ENCODE measurements at places on chromosomes 5 and 9.

DNA sequence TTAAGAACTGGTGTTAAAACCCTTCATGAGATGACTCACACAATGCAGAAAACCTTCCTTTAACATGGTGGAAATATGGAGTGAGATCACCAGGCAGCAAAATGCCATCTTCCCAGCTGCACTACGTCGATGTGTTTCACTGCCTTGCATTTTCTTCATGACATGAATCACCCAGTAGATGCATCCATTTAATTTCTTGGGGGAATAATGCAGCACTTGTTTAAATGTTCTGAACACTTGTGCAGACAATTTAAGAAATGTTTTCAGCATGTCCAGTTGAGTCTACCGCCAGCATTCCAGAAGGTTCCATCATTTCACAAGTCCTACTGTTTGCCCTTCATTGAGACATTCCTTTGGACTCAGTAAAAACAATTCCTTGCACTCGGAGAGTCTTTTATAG lies 81.6 kb downstream of the ADAMTS16 start:
- DNase-seq: no peak

GRCh38 chr5:112737070-112737462 lies 619 bp upstream of the APC start:
- DNase-seq: peak; percentile 10

DNA sequence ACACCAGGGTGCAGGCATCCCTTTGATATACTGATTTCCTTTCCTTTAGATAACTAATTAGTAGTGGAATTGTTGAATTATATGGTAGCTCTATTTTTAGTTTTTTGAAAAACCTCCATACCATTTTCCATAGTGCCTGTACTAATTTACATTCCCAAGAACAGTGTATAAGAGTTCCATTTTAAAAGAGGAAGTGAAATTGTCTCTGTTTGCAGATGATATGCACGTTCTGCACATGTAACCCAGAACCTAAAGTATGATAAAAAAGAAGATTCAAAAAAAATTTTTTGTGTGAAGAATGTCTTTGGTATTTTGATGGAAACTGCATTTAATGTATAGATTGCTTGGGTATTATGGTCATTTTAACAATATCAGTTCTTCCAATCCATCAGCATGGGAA lies 424.0 kb upstream of the CCNH start:
- no peak for DNase-seq

DNA sequence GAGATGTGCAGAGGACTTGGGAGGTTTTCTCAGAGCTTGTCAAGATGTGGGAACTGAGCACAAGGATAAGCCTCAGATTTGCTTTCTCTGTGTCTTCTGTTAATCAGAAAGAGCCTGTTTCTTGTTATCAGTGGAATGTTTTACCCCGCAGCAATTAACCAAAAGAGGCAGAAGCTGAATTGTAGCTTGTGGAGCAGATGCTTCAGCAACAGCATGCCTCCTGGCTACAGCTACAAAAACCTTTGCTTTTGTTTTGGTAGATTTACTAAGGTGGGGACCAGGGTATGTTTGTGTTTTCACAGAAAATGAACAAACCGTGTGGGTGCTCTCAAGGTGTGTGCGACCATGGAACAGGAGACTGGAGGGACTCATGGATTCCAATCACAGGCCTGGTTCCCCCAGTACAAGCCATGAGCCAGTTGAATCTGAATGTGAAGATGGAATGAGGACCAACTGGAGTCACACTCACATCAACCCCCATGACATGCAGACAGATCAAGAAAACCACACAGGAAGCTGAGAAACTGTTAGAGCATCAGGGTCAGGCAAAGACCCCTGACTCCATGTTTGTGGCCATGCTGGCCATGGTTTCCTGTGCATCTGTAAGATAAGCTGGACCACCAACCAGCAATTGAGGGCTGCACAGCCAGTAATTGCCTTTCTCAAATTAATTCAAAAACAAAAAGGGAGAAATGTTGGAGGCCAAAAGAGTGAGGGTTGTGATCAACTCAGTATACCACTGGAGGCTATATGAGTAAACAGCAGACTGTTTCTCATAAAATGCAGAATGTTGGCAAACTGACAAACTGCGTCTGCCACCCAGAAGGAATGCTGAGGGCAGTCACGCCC lies 6.9 kb downstream of the UGT3A2 start:
- no peak for DNase-seq

DNA sequence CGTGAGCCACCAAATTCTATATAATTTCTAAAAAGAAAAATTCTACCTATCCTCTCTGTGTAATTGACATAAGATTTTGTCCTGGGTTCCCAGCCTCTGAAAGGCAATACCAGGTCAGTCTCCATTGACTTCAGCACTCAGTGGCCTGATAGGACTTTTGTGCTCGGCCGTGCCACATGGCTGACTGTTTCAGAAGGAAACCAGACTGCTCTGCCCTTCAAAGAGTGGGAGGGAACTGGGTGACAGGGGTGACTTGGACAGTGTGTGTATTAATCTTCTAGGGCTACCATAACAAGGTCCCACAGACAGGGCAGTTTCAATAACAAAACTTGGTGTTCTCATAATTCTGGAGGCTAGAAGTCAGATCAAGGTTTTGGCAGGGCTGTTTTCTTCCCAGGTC lies 43.0 kb downstream of the ARHGAP26 start:
- peak; percentile 46 for DNase-seq

DNA sequence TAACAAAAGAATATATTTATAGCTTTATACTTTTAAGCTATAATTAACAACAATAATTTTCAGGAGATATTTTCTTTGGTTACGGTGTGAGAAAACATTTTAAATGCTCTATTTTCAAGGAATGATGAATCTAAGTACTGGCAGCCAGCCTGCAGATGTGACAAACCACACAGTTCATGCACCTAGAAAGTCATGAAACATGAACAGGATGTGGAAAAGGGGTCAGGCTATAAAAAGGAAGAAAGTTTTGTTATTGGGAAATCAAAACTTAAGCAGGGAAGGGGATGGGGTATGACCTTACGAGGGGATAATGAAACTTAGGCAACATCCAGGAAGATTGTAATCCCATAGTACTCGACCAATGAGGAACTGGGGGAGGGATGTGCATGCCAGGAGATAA lies 508.7 kb upstream of the GRAMD2B start:
- no peak for DNase-seq

DNA sequence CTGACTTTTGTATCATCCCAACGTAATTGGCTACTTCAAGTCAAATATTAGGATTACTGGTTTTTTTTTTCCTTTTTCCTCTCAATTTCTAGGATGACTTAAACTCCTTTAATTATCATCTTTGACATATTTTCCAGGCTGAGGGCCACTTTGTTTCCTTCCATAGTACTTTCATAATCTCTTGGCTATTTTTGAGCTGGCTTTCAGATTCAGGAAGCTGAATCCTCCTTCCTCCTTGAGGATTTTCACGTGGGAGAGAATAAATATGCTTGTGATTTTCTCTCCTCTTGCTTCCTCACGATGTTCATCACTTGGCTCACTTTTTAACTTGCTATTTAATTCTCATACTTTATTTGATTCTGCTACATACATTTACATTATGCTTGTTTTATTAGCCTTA lies 88.1 kb downstream of the ITGA1 start:
- DNase-seq: no peak

All from inflammatory macrophage (primary cell).